ENCODE measurements at places on chromosomes 6 and 20.

DNA sequence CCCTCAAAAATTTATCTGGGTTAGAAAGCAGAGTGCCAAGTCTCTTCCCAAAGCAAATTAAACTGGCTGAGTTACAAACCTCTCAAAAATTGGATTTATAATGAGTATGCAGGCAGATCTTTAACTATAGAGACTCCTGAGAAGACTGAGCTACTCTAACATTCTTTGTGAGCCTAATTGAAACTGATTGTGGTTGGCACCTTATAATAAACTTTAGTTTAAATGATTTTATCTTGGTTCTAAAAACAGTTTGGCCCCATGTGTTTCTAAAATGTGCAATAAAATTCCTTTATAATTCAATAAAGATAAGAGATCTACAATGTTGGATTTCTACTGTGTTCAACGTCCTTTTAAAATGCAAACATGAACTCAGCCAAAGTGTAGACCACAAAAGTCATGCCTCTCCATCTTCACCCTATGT, 480.2 kb upstream of the RNF217 start:
- no peak for DNase-seq

- DNase-seq = no peak
These were observed 108.8 kb upstream of the TENT5A start for GRCh38 chr6:81861281-81861680.

DNA sequence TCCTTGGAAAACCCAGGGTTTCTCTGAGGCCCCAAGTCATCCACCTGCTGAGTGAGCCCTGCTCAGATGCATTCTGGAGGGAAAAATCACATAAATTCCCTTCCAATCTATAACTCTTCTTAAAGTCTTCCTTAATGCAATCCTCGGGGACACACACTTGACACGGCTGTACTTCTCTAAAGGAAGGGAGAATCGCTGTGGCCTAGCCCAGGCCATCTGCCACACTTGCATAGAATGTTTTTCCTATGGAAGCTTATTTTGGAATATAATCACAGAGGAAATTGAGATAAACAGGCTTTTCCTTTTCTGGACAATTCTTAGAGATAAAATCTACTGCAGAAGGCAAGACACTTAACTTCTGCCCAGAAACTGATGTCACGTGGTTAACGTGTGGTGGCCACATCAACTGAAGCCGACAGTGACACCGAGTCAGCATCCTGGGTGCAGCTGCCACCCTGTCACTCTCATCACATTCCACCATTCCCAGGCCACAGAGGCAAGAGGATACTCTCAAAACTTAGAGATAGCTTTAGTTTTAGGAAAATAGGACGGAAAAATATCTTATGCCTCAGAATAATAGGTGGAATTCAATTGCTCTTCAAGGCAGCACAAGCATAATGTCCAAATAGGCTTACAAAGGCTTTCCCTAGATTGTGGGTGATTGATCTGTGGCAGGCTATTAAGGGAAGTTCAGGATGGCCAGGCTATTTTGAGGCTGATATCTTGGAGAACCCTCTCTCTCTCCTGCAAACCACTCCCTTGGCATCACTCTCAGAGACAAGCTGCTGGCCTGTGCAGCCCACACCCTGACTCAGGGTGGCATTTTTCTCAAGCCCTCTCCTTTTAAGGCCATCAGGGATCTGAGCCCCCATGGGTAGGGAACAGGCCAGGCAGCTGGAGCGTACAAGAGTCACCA, 29.6 kb downstream of the PSMB1 start:
- no peak for DNase-seq

DNA sequence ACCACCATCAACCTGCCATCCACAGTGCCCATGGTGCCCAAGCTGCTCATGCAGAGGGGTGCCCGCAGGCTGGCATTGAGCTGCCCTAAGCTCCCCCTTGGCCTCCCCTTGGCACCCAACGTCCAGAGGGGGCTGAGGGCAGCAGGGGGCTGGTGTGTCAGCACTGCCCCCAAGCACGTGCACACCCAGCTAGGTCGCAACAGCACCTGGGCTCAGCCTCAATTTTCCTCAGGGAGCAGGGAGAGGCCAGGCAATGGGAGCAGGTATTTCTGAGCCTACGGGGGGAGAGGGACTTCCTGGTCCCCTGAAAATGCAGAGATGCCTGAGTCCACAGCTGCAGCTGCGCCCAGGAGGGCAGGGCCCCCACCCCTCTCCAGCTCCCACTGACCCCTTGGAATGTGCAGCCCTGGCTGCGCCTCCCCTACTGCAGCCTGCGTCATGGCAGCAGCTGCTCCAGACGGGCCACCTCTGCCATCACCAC, 204.2 kb downstream of the ANKRD60 start:
- peak; percentile 52 for DNase-seq

- DNase-seq = no peak
These were observed 49.9 kb downstream of the GJA1 start for GRCh38 chr6:121485359-121485811.

DNA sequence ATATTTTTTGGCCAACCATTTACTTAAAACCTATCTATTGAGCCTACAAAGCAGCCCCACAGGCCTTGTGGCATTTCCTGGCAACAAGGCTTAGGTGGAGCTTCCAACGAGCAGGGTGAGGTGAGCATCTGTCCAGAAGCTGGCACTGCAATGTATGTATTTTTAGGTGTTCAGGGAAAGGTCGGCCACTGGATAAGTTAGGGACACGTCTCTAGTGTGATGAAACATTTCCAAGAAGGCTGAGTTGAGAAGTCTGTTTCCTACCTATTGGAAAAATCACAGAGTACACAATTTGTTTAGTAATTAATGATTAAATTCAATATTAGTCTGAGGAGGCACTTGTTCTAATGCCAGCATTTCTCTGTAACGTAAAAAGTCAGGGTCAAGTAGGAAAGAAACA, 17.8 kb upstream of the RCAN2 start:
- no peak for DNase-seq

- DNase-seq = no peak
These were observed 1.1 kb upstream of the TAF8 start for GRCh38 chr6:42049116-42049809.

DNA sequence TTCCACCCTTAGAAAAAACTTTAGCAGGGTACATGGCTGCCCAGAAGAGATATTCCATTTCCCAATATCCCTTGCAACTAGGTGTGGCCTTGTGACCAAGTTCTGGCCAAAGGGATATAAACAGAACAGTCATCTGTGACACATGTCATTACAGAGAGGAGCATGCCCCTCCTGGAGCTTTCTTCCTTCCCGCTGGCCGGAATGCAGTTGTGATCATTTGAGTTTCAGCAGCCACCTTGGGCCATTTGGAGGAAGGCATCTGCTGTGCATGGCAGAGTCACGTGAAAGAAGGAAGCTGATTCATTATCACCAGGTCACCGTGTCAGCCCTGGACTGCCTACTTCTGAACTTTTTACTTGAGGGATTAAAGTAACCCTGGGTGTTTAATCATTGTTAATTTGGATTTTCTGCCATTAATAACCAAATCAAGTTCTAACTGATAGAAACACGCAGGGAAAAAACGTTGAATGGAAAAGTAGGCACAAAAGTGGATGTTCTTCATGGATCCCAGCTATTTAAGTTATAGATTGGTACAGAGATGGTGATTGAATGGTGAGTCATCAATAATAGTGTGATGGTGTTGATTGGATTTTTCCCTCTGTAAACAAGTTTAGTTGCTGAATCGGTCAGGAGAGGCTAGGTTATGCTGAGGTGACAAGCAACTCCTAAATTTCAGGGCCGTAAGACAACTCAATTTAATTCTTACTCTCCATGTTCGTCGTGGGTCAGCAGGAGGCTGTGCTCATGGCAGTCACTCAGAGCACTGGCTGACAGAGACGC, 80.7 kb upstream of the CCDC167 start:
- DNase-seq = no peak

GRCh38 chr20:56363491-56363890, 4.7 kb downstream of the FAM210B start:
- no peak for DNase-seq

DNA sequence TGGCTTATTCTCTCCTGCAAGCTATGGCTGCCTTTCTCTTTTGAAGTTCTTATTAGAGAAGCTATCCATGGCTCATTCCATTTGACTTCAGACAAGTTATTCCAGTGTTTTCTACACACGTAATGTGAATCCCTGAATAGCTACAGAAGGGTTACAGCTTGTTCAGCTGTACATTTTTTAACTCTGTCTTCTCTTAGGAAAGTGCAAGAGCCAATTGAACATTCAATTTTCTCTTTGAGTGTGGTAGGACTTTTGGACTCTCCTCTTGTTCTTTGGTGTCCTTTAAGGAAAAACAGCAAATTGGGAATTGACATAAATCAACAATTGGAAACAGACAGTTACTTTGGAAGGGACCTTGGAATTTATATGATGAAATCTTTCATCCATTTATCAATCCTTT, 125.8 kb downstream of the EPM2A start:
- no peak for DNase-seq

- no peak for DNase-seq
These were observed 1.1 kb downstream of the EIF2S2 start for GRCh38 chr20:34110745-34111641.

DNA sequence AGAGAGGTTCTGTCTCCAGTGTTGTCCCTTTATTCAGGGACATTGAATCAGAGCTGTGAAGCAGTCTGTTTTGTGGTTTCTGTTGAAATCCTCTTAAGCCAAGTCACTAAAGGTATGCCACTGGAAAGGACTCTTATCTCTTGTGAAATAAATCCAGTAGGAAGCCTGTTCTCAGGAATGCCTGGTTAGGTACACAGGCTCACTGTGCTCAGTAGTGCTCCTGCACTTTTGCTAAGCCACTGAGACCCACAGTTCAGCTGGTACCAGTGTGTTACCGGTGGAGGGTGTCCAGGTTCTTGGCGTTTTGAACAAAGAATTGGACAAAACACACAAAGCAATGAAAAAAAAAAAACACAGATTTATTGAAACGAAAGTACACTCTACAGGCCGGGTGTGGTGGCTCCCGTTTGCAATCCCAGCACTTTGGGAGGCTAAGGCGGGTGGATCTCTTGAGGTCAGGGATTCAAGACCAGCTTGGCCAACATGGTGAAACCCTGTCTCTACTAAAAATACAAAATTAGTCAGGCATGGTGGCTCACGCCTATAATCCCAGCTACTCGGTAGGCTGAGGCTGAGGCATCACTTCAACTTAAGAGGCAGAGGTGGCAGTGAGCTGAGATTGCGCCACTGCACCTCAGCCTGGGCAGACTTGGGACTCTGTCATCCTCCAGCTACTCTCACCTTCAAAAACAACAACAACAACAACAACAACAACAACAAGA, 186.1 kb downstream of the JARID2 start:
- DNase-seq = no peak

GRCh38 chr20:64279826-64280459, 24.4 kb downstream of the PCMTD2 start:
- no peak for DNase-seq

DNA sequence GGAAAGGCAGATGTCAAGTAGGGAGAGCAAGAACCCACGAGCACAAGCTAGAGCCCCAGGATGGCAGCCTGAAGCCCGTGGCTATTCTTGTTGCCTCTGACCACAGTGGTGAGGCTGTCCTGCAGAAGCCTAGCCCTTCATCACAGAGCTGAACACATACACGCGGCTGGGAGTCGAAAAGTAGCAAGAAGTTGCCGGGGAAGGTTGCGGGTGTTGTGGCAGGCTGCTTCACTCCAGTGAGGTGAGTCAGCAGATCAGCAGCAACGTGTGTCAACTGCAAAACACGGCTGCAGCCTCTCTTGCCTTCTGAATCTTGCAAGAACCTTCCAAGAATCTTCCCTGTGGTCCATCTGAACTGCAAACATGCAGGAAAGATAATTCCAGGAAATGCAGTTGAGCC, 10.6 kb upstream of the STX16 start:
- DNase-seq = no peak

DNA sequence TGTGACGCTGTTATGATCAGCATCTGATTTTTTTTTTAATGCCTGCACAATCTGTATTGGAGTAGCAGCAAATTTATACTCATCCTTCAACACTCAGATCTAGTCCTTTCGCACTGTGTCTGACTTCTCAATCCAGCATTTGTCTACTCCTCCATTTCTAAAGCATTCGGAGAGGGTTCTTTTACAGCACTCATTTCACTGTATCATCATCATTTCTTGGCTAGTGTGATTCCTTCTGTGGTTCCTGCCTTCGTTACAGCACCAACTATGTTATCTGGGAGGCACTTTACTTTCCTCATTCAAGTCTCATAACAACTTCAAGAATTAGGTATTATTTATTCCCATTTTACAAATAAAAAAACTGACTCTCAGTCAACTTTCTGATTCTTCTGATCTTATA, 18.0 kb downstream of the NUDT3 start:
- DNase-seq = no peak

- peak; percentile 82 for DNase-seq
These were observed 97.4 kb downstream of the OR2B2 start for GRCh38 chr6:27814665-27815424.

- DNase-seq = no peak
These were observed 3.7 kb downstream of the MANEA start for GRCh38 chr6:95581073-95581472.
